Activated CD4-positive, alpha-beta T cell treated with anti-CD3 and anti-CD28 coated beads, Interleukin-2, amount 10 ng/mL, durations not matched to agents 24 days and 14 days (primary cell): ENCODE measurements at places on chromosomes 16 and 17.

GRCh38 chr17:16353317-16354174, at the start of gene CENPV:
Gene CENPV, minus strand, starts transcription at chr17:16353469. Its CDS starts 33 bp downstream, at chr17:16353436.
- peak; percentile 89 for DNase-seq

- no peak for DNase-seq
Measured at GRCh38 chr17:56350592-56350991, 197.3 kb downstream of the ANKFN1 start.

GRCh38 chr16:16861546-16861945, 482.6 kb downstream of the NPIPA7 start:
- peak; percentile 85 for DNase-seq

DNA sequence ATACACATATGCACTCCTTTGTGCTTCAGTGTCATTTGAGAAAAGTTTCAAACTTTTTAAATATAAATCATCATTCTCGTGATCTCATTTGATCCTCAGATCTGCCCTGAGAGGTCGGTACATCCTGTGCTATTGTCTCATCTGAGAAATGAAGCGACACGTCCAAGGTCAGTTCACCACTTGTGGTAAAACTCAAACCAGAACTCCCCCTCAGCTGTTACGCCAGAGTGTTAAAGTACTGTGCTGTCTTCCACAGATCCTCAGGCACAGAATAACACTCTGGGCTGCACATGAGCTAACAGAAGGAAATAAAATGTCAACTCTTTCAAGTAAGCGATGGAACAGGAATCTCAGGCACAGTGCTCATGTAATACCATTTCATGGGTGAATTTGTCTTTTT, 31.4 kb downstream of the ANKFN1 start:
- DNase-seq: no peak

GRCh38 chr17:57276621-57277020, 20.3 kb downstream of the MSI2 start:
- no peak for DNase-seq

DNA sequence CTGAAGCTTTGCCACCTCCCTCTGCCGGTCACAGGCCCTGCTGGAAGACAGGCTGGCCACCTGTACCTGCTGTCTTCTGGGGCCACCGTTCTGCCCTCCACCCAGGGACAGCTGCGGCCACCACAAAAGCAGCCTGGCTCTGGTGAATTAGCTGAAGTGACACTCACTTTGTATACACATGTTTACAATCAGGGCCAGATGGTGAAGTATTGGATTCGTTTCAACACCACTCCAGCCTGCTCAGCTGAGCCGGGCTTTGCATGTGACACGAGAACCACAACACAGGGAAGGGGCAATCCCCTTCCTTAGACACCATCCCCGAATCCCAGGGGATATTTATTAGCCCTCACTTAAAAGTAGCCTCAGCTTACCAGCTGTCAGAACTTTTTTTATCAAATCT, 191.5 kb upstream of the RPL38 start:
- DNase-seq: no peak

DNA sequence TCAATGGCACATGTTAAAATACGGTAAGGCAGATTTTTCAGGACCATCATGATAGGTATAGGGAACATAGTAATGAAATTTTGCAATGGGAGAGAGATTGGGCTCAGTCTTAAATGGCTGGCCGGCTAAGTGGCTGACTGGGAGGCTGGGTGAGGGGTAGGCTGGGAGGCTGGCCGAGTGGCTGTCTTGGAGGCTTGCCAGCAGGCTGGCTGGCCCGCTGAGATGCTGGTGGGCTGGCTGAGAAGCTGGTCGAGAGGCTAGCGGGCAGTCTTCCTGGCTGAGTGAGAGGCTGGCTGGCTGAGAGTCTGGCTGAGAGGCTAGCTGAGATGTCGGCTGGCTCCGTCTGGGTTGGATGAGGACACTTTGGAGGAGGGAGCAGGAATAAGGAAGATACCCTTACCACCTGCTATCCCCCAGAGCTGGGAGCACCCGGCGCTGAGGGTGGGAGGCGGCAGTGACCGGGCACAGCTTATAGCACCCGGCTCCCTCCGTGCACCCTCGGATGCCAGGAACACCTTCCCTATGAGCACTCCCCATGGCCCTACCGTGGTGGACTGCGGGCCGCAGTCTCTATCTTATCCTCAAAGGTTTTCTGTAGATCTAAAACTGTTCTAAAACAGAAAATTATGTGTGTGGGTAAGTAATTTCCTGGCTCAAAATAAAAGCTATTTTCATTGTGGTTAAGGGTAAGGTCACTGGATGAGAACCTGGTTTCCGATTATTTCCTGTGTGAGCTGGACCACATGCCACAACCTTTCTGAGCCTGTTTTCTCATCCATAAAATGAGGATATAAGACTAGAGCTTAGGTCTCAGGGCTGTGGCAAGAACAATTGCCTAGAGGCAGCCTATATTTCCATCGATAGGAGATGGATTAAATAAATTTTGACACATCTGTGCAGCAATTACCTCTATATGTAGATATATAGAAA, 34.5 kb upstream of the TMC5 start:
- peak; percentile 64 for DNase-seq

GRCh38 chr16:24075302-24075701, 180.8 kb upstream of the CACNG3 start:
- DNase-seq: no peak

DNA sequence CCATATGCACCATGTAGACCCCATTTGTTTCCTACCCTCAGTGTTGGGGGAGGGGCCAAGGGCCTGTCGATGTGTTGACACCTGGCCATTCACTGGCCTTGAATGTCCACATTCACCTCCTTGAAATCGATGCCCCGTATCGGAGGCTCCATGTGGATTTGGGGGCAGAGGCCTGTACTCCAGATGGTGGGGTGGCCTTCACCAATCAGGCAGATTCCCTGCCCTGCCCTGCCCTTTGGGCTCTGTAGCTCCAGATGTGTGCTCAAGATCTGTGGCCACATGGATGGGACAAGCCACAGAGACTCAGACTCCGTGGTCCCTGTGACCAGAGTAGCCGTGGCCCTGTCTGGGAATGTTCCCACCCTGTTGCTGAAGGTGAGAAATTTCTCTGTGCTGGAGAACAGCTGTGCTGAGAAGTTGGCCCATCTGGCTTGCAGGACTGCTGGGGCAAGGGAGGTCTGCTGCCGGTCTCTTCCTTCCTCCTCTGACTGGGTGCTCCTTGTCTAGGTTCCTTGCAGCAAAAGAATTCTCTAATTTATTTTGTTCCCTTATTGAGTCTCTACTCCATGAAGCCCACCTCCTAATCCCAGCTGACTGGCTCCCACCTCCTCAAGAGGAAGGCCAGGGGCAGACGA, 221.3 kb downstream of the SEC14L1 start:
- DNase-seq: no peak

DNA sequence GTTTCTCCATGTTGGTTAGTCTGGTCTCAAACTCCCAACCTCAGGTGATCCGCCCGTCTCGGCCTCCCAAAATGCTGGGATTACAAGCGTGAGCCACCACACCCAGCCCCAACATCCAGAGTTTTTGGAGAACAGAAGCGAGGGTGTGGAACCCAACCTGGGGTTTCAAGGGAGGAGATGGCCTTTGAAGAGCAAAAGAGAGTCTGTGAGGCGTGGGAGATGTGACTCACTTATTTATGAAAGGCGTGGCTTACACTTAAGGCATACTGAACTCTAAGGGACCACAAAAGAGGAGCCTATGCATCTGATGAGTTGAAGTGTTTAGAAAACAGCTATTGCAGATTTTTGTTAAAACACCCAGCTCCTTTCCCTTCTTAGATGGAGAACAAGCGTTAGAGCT, 18.9 kb downstream of the ARSG start:
- DNase-seq: peak; percentile 81

GRCh38 chr17:44222112-44222869, 2.8 kb upstream of the UBTF start:
- DNase-seq: peak; percentile 86

- no peak for DNase-seq
Measured at GRCh38 chr17:75950855-75951554, 10.2 kb upstream of the FBF1 start.

DNA sequence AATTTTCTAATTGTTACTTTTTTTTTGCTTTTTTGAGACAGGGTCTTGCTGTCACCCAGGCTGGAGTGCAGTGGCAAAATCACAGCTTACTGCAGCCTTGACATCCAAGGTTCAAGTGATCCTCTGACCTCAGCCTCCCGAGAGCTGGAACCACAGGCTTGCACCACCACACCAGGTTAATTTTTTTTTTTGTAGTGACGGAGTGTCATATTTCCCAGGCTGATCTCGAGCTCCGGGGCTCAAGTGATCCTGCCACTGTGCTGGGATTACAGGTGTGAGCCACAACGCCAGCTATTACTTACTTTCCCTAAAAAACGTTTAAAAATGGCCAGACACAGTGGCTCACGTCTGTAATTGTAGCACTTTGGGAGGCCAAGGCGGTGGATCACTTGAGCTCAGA, 6.6 kb downstream of the NPLOC4 start:
- no peak for DNase-seq

DNA sequence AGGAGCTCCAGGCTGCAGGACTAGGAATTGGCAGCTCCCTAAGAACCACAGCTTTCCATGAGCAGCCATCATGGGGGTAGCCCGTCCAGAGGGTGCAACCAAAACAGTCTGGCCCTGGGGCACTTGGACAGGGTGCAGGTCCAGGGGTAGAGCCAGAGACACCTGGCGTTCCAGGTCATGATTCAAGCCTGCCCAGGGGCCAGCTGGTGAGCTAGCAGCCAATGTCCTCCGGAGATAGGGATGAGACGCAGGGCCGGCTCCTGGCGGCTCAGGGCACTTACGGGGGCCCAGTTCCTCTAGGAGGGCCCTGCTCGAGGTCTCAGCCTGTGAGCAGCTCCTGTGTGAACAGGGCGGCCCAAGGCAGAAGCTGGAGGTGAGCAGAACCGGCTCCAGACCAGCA, 22.1 kb downstream of the PIEZO1 start:
- DNase-seq: no peak

DNA sequence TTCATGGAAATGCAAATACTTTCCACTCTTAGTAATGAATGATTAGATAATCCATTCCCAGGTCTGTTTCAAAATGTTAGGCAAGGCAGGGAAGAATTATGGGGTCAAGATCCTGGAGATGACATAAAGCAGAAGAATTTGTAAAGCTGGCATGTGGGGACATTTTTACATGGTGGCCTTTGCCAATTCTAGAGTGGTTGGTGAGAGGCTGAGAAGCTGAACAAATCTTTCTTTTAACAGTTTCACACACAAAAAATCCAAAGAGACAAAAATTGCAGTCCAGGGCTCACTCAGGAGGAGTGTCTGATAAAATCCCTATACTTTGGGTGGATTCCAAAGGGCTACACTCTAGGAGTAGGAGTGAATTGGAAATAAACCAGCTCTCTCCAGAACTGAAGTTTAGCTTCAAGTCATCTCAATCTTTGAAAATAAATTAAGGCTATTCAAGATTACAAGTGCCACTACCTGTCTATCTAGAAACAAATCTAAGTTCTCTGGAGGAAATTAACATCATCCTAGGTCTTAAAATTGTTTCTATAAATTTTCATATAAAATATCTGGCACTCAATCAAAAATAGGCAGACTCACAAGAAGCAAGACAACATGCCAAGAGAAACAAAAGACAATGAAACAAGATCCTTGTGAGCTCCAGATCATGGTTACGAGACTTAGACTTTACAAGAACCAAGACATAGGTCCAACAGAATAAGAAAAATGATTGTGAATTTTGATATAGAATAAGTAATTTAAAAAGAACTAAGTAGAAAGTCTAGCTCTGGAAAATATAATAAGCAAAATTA, 113.0 kb upstream of the AXIN2 start:
- DNase-seq: no peak

GRCh38 chr17:17345686-17346427, 42.7 kb downstream of the NT5M start:
- DNase-seq: no peak

DNA sequence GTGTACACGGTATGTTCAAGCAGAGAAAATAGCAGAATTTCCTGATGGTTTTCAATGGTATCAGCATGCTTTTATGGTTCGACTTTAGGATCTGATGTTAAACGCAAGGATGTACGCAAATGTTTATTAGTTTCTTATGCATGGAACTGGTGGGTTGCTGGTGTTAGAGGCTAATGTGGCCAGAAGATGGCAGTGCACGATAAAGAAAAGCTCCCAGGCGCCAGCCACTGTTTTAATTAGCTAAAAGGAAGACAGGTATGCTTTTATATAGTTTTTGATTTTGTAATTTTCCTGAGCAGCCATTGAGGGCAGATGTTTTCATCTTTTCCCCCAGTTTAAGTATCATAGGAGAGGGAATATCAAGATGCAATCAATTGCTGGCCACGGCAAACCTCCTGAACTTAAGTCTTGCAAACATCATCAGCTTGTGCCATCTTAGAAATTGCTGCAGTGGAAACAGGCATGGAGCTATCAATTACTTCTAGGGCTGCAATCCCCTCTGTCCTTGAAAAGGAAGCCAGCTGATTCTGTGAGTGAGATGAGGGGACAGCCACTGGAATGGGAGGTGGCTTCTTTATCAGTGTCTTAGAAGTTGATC, 648.5 kb upstream of the RBFOX1 start:
- DNase-seq: peak; percentile 55

GRCh38 chr17:66135896-66136295, 56.0 kb downstream of the CEP112 start:
- no peak for DNase-seq

- peak; percentile 81 for DNase-seq
Measured at GRCh38 chr17:80034791-80035686, 633 bp downstream of the TBC1D16 start.

- DNase-seq: no peak
Measured at GRCh38 chr17:34619687-34620217, 40.4 kb downstream of the TMEM132E start.

GRCh38 chr17:17455173-17455572, 21.6 kb upstream of the MED9 start:
- no peak for DNase-seq

DNA sequence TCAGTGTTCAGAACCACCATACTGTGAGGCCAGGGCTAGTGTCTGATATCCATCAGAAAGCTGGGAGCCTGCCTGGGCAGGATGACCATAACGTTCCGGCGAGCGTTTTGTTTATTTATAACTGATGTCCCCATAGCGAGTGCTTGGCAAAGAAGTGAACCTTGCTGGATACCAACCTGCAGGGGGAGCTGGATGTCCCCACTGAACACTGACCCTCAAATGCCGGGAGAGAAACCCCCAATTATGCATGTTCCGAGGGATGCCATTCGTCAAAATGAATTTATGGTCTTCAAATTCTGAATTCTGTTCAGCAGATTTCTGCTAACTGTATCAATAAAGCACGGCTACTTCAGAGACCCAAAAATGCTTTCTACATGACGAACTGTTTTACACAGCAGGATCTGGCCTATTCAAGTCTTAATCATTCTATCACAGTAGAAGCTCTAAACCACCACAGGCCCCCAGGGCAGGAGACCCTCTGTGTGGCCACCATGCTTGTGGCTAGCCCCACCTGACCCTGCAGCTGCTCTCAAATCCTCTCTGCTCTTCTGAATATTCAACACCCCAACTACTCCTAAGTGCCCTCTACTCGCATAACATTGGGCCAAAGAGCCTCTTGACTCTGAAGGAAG, 15.2 kb downstream of the MED24 start:
- DNase-seq: no peak
